ENCODE measurements at places on chromosomes 5 and 9.
A peak's percentile ranks its signal among the peaks of the same experiment; 100 is the strongest.

DNA sequence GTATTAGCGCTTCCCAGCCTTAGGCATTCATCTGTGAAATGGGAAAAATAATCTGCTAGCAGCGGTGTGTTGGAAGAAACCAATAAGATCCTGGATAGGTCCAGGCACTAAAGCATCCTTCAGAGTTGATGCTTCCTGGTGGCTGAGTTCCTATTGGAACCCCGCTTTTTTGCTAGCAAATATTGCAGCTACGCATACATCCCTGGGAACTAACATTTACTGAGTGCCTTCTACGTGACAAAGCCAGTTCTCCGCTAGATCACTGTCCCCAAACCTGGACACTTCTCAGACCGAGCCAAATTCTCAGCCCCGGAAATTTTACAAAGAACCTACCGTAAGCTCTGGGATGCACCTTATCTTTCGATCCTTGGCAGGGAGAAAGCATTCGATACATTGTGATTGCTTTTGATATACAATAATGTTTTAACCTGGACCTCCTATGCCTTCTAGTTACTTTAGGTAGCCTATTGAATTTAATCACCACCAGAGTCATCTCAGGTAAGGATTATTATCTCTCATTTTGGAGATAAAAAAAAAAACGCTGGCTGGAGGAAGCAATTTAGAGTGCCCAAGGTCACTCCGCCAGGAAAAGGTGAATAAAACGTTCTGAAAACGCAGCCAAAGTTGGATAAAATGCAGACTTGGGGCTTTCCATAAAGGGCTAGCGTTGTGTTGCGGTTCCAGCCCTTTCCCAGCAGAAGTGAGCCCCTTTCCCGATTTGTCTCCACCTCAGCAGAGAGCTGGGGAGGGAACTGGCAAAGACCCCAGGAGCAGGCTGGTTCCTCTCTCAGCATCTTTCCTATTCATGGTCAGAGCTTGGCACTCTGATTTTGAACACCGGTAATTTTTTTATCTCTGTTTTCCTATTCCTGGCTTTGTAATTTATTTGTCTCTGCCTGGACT, 2.6 kb upstream of the MSX2 start:
- no peak for DNase-seq

DNA sequence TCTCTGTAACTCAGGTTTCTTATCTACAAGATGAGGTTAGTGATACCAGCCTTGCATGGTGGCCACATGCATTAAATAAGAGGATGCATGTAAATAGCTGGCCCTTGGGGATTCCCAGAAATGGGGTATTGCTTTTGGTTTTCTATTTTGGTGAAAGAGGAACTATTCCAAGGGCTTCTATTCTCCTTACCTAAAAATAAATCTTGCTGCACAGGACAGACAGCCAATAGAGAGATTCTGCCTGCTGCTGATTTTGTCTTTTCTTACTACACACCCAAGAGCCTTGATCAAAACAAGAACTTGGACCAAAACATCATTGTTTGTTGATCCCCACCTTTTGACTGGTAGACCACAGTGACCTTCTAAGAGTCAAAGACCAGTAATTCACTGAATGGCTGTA, 161.8 kb downstream of the PJA2 start:
- no peak for DNase-seq

- no peak for DNase-seq
Observed at GRCh38 chr5:140246378-140247122, 56.4 kb downstream of the PFDN1 start.

DNA sequence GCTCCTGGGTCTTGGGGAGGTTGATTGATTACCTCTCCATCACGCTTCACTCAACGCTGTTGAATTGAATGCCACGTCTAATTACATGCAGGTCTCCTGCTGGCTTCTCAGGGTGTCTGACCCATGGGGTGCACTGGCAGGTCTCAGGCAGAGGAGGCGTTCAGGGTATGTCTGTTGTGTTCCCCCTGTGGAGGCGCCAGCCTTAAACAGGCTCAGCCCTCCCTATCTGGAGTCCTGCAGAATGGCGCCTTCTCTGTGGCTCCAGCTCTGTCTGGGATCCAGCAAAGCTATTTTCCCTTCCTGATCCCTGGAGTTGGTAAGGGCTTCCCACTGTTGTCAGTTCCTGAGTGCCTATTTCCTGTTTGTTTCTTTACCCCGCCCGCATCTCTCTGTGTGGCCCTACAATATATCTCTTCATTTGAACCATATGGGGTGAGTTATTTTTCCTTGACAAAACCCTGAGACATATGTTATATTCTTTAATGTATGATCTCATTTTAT, 150.0 kb downstream of the NTRK2 start:
- DNase-seq, result no peak

- no peak for DNase-seq
Observed at GRCh38 chr5:34035756-34036155, 7.3 kb downstream of the C1QTNF3 start.

GRCh38 chr5:157198277-157198986, 17.8 kb downstream of the ITK start:
- no peak for DNase-seq

- DNase-seq, result peak; percentile 77
Observed at GRCh38 chr9:91714020-91714806, 235.8 kb downstream of the ROR2 start.

- DNase-seq, result no peak
Observed at GRCh38 chr5:61746831-61747575, 414.9 kb downstream of the ZSWIM6 start.

GRCh38 chr5:66344544-66344943, 200.4 kb downstream of the SREK1 start:
- no peak for DNase-seq

- no peak for DNase-seq
Observed at GRCh38 chr5:65970481-65971367, 44.3 kb downstream of the ERBIN start.

GRCh38 chr9:84224246-84224645, 116.3 kb downstream of the SLC28A3 start:
- peak; percentile 56 for DNase-seq

DNA sequence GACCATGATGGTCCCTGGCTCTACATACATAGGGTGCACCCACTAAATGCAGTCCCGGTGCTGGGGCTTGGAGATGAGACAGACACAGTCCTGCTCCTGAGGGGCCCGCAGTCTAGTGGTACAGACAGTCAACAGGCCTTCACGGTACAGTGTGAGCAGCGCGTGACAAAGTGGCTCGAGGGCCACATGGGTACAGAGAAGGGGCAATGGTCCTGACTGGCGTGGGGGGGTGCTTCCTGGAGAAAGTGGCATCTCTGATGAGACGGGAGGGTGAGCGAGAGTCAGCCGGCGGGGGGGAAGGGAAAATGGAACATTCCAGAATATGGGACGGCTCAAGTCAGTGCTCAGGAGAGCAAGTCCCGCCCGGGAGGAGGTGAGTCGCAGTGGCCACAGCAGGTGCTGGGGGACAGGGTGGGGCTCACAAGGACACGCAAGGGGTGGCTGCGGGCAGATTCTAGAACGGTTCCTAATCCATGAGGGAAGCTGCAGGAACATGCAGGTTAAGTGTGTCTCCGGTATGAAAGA, 38.0 kb downstream of the WHRN start:
- DNase-seq, result no peak

- DNase-seq, result peak; percentile 75
Observed at GRCh38 chr9:126722922-126723806, 81.7 kb upstream of the ZBTB43 start.

- DNase-seq, result no peak
Observed at GRCh38 chr5:96901384-96901783, 25.1 kb downstream of the ERAP2 start.

DNA sequence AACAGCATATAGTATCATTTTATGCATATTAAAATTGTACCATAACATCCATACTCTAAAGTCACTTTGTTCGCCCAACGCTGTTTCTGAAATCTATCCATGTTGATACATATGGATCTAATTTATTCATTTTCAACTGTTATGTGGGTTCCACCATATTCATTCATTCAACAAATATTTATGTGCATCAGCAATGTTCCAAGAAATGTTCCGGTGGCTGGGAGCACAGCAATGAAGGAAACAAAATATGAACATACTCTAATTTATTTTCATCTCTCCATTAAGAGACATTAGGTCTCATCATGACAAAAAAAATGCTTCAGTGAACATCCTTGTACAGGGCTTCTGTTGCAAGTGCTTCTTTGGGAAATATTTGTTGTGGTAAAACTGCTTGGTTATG, 75.4 kb downstream of the MARCHF3 start:
- no peak for DNase-seq

DNA sequence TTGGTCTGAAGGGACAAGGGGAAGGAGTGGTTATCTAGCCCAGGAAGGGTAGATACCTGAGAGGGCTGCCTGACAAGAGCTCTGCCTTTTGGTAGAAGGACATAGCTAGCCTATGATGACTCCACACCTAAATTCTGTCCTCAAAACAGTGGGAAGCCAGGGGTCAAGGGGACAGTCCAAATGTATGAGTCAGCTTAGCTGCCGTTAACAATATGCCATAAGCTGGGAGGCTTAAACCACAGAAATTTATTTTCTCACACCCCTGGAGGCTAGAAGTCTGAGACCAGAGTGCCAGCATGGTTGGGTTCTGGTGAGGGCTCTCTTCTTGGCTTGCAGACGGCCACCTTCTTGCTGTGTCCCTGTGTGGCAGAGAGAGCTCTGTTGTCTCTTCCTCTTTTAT, 306.4 kb downstream of the NTRK2 start:
- no peak for DNase-seq

- peak; percentile 65 for DNase-seq
Observed at GRCh38 chr5:54243483-54244080, 66.8 kb downstream of the ARL15 start.

GRCh38 chr9:129880654-129881546, 45.6 kb downstream of the USP20 start:
- DNase-seq, result no peak

- no peak for DNase-seq
Observed at GRCh38 chr5:65144136-65144871, 337.4 kb downstream of the ADAMTS6 start.

- DNase-seq, result no peak
Observed at GRCh38 chr5:108295578-108296368, 86.1 kb downstream of the FBXL17 start.

- no peak for DNase-seq
Observed at GRCh38 chr9:38413283-38413682, 11.0 kb downstream of the IGFBPL1 start.

GRCh38 chr5:174177531-174177930, 132.0 kb downstream of the NSG2 start:
- DNase-seq, result no peak

GRCh38 chr5:169161022-169161680, 139.8 kb downstream of the SLIT3 start:
- no peak for DNase-seq

DNA sequence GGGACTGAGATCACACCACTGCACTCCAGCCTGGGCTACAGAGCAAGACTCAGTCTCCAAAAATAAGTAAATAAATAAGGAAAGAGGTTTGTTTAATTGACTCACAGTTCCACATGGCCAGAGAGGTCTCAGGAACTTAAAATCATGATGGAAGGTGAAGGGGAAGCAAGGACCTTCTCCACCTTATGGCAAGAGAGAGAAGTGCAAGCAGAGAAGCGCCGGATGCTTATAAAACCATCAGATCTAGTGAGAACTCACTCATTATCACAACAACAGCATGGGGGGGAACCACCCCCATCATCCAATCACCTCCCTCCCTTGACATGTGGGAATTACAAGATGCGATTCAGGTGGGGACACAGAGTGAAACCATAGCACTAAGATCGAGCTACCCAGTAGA, 22.8 kb upstream of the RGMB start:
- peak; percentile 28 for DNase-seq

GRCh38 chr9:79774356-79774755, 202.6 kb downstream of the TLE4 start:
- no peak for DNase-seq

GRCh38 chr5:150081541-150082283, 4.6 kb downstream of the CSF1R start:
- peak; percentile 87 for DNase-seq

DNA sequence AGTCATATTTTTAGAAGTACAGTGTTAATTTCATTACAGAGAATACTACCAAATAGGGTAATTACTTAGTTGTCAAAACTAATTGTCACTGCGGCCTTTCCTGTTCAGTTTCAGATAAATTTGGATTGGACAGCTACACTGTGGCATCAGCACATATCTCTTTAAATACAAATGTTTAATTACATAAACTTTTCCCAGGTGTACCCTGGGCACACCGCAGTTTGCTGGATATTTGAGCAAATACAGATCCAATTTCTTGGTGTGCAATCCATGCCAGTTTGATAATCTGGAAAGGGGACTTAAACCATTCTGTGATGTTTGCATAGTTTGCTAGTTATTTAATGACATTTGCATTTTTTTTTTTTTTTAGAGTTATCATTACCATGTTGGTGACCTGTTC, 10.8 kb downstream of the ATP6V0E1 start:
- no peak for DNase-seq

DNA sequence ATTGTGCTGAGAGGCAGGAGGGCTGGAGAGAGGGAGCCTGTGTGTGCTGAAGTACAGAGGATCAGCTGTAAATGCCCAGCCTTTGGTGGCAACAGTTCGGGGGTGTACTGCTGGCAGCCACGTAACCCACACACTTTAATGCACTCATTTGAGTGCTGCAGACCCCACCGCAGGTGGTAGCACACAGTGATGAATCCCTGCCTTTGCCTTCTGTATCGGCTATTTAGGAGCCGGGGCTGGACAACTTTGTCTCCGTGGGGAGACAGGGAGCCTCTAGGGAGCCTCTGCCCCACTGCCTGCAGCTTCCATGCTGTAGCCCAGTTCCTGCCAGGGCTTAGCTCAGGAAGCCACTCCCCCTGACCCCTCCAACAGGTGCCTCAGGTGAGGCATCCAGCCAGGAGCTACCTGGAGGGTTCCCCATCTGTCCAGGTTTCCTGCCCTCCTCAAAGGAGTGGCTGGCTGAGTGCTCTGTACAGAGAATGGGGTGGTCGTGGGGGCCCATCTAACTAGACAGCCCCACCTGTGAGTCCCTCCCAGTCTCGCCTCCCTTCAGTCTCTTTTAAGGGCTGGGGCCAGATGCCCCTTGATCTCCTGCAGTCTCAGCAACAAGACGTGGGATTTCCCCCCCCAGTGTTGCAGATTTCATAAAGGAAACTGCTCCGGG, 44.5 kb downstream of the SECISBP2 start:
- no peak for DNase-seq

- DNase-seq, result peak; percentile 31
Observed at GRCh38 chr5:124172389-124173003, 573.9 kb downstream of the ZNF608 start.

- DNase-seq, result no peak
Observed at GRCh38 chr5:139061274-139061673, 136.9 kb downstream of the SIL1 start.

Data from common myeloid progenitor, CD34-positive (primary cell).